ENCODE measurements at places on chromosomes 1 and 21.

DNA sequence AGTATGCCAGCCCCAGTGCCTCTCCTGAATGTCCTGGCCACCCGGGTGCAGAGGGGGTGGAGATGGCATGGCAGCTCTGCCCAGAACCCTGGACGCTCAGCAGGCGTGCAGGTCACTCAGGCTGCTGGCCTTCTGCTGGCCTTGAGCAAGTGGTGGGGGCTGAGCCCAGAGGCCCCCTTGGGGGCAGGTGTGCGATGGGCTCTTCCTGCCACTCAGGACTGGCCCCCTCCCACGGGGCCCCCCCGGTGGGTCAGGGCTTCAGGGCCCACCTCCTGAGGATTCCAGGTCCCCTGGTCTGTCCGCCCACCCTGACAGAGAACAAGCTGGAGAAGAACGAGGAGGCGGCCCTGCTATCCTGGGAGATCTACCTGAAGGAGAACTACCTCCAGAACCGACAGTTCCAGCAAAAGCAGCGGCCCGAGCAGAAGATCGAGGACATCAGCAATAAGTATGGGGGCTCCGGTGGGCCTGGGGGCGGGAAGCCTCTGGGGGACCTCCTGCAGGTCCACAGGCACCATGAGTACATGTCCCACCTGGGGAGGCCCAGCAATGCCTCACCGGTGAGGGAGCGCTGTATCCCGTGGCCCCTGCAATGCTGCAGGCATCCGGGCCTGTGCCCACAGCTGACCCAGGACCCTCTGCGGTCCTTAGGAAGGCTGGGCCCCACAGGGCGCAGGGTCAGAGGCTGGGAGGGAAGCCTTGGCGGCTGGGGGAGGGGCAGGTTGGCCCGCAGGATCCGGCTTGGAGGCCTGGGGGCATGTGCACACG is 37.0 kb upstream of the LRRC3 start:
- DNase-seq, result no peak

GRCh38 chr21:42057851-42058437 is 13.2 kb upstream of the UMODL1 start:
- no peak for DNase-seq

DNA sequence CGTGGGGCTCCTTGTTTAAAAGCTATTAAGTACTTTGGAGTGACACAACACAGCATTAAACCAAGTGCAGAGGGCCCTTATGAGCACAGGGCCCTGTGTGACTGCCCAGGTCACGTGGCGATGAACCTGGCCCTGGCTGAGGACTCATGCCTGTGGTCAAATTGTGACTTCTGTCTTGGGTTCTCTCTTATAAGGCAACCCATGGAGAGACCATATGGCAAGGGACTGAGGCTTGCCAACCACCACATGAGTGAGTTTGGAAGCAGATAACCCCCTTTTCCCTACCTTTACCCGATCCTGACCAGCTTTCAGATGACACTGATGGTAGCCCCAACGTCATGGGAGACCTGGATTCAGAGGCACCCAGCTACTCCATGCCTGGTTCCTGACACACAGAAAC is 140.5 kb downstream of the ZBTB18 start:
- DNase-seq, result no peak

- no peak for DNase-seq
Observed at GRCh38 chr1:109312978-109313775, 6.4 kb upstream of the MYBPHL start.

- no peak for DNase-seq
Observed at GRCh38 chr1:37473431-37474045, 842 bp upstream of the ZC3H12A start.

- DNase-seq, result no peak
Observed at GRCh38 chr1:75461808-75462325, 149.0 kb downstream of the SLC44A5 start.

GRCh38 chr1:179129702-179130473 is 48.0 kb downstream of the TOR3A start:
- no peak for DNase-seq

- DNase-seq, result no peak
Observed at GRCh38 chr1:35557118-35557610, at the start of gene KIAA0319L. KIAA0319L (minus strand) TSS chr1:35557403; CDS start chr1:35554491, 2,912 bp downstream.

DNA sequence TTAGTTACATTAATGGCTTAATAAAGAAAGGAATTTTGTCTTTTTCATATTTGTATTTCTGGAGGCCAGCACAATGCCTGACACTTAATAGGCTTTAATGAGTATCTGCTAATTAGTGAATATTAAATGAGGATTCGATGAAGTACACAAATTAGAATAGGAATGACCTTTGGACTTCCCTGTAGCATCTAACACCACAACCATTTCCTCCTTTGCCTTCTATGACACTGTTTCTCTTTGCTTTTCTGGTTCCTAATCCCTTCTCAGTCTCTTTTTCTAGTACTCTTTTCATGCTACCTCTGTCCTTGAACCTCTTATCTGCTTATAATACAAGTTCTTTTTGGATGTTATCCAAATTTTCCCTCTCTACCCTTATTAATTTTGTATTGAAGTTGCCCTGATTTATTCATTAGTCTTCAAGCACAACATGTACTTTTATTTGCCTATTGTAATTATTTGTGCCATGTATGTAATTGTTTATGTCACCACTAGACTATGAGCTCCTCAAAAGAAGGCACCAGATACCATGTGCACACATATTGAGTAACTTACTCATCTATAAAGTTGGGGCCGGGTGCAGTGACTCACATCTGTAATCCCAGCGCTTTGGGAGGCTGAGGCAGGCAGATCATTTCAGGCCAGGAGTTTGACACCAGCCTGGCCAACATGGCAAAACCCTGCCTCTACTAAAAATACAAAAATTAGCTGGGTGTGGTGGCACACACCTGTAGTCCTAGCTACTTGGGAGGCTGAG is 23.8 kb downstream of the RPS27 start:
- DNase-seq, result peak; percentile 30

DNA sequence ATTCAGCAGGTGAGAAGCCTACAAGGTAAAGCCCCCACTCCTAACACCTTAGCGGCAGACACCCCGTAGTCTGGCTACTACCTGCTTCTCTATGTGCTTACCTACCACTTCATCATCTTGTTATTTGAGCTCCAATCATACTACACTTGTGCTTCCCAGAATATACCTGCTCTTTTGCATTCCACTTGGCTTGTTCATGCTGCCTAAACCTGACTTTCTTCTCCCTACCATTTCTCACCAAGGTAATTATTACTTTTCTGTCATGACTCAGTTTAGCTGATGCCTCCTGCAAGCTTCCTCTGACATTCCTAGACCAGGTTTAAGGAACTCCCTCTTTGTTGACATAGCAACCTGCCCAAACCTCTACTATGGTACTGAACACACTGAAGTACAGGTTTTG is 495.6 kb upstream of the C1orf87 start:
- no peak for DNase-seq

DNA sequence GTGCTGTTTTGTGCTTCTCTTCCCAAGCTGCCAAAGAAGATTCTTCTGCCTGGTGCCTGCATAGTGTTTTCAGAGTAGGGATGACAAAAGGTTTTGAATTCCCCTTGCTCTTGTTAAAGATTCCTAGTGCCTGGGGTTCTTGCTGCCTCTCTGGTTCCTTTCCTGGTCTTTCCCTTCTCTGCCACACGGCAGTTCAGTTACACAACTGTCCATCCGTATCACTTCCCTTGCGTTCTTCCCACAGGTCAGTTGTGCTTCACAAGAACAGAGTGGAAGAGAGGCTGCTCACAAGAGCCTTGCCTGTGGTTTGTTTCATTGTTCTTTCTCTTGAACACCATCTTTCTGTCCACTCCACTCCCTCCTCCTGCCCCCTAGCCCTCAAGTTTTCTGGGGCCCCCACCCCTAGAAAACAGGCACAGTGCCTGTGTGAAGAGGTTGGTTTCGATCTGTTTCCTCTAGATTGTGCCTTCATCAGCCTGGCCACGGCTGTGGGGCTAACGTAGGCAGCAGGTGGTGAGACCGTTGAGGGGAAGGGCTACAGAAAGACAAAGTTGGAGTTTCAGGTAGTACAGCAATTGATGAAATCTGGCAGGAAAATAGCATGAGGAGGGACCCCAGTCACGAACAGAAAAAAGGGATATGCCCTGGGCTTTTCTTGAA is 5.8 kb downstream of the VASH2 start:
- DNase-seq, result no peak

DNA sequence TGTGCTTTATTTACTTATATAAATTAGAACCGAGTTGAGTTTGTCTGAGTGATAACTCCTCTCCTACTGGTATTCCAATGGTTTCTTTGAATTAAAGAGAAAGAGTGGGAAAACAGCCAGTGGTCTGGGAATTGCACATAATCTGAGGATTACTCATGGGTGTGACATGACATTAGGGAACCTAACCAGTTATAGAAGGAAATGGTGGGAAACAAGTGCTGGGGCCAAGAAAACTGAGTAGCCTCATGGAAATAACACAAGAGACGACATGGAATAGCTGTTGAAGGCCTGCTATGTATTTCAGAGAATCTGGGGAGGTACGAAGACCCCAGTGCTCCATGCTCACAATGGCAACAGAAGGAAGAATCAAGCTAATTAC is 41.8 kb upstream of the LRRC52 start:
- DNase-seq, result no peak

DNA sequence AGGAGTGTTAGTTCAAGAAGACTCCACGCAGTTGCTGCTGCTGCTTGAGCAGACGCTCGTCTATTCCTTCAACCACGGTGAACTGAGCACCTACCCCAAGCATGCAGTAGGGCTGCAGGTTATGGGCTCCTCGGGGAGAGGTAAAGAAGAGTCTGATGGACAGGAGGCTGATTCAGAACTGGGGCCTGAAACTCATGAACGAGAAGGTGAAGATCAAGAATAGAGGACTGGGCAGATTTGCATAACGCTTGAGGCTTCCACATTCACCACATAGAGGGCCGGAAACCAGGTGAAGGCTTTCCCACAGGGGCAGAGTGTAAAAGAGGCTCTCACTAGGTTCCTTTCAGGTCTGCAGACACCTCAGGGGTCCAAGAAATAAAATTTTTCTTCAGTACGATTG is 9.1 kb downstream of the ABCA4 start:
- no peak for DNase-seq

GRCh38 chr1:44015206-44015605 is 16.1 kb downstream of the SLC6A9 start:
- no peak for DNase-seq

GRCh38 chr1:8352471-8352845 is 34.5 kb downstream of the SLC45A1 start:
- no peak for DNase-seq

DNA sequence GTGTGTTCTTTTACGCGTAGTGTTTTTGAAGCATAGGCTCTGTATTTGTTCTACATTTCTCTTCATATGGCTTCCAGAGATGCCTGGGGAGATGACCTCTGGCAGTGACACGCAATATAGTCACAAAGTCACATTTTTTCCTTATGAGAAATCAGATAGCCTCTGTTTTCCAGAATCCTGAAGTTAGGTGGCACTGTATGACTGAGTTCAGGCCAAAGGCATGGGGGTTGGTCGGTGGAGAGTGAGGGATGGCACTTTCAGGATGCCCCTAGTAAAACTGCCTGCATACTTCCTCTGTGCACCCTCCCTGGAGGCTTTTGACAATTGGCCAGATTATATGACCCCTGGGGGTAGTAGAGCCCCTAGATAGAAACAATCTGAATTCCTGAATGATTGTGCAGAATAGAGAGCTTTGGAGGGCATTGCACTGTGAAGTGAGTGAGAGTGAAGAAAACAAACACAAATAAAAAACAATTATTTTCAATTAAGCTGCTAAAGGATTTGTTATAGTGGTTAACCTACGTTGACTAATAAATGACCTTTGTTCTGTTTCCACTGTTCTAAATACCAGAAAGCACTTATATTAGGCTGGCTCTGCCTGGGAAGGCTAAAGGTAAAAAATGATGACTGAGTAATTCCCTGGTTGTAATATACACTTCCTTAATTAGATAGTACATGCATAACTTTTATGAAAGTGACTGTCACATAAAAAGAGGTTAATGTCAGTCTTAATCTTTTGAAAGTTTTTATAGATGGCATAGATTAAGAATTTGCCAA is 1660.8 kb downstream of the PLA2G4A start:
- peak; percentile 13 for DNase-seq

- no peak for DNase-seq
Observed at GRCh38 chr1:23791516-23792047, 637 bp downstream of the LYPLA2 start.

- DNase-seq, result no peak
Observed at GRCh38 chr1:96722958-96723357, 1.4 kb downstream of the PTBP2 start.

DNA sequence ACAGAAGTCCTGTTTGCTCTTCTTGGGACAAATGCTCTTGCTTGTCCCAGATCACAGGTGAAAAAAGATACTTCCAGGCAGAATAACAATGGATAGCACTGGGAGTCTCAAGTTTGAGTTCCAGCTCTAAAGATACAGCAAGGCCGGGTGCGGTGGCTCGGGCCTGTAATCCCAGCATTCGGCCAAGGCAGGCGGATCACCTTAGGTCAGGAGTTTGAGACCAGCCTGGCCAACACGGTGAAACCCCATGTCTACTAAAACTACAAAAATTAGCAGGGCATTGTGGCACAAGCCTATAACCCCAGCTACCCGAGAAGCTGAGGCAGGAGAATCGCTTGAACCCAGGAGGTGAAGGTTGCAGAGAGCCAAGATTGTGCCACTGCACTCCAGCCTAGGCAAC is 337.6 kb downstream of the SMYD3 start:
- DNase-seq, result no peak

DNA sequence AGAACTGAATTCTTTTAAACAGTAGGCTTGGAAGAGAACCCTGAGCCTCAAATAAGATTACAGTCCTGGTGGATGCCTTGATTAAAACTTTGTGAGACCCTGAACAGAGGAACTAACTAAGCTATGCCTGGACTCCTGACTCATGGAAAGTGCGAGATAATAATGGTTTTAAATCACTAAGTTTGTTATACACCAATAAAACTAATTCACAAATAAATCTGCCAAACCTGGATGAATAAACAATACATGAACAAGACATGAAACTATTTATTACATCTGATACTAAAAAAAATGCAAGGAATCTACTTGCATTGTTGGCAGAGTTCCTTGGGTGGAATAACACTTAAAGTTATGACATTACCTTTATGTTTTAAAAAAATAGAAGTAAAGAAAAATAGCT is 118.4 kb downstream of the PIGK start:
- peak; percentile 9 for DNase-seq

- DNase-seq, result peak; percentile 72
Observed at GRCh38 chr1:34162852-34163766, 1.9 kb downstream of the CSMD2 start.

DNA sequence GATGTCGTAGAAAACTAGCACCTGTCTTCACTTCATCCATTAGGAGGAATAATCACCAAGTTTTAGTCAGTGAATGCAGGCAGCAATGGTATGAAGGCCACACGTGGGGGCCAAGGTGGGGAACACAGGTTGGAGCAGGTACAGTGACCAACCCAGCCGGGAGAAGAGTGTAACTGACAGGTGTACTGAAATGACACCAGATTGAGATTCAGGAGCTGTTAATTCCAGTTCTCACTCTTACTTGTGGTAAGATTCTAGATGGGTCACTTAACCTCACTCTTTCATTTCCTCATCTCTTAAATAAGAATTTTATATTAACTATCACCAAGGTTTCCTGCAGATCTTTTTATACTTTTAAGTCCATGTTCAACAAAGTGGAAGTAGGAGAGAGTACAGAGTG is 206.2 kb upstream of the PTBP2 start:
- no peak for DNase-seq
